Stimulated activated CD4-positive, alpha-beta T cell treated with anti-CD3 and anti-CD28 coated beads, Interleukin-1b, Interleukin-23, amount 100 ng/mL, for 1 hour (primary cell): ENCODE measurements at places on chromosomes 5 and 9.

GRCh38 chr9:134993996-134994720, 76.4 kb upstream of the FCN1 start:
- DNase-seq, result no peak

DNA sequence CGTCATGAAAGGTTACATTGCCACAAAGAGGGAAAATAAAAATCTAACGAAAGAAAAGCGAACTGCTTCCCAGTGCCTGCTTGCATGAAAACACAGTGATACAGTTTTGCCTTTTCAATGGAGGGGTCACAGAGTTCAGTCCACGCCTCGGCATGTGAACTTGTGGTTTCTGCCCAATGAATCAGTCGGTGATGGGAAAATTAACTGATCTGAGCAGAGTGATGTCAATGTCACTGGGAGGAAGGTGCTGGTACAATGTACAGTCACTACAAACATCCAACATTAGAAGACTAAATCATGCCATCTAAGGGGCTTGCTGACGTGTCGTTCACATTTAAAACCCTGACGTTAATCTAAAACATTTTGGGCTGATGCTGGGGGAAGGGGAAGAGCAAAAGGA, 151.8 kb upstream of the MSX2 start:
- DNase-seq, result no peak

- no peak for DNase-seq
These were observed 7.7 kb upstream of the HAVCR2 start for GRCh38 chr5:157116483-157116954.

DNA sequence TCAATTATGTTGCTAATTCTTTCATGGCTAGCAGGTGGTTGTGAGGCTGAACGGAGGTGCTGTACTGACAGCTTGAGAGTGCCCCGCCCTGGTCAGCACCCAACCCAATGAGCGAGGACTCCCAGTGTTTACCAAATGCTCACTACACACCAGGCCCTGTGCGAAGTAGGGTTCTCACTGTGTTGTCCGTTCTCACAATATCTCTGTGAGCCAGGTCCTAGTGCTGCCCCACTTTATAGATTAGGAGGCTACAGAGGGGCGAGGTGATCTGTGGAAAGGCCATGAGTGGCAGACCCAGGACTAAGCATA, 28.2 kb downstream of the COL15A1 start:
- no peak for DNase-seq

DNA sequence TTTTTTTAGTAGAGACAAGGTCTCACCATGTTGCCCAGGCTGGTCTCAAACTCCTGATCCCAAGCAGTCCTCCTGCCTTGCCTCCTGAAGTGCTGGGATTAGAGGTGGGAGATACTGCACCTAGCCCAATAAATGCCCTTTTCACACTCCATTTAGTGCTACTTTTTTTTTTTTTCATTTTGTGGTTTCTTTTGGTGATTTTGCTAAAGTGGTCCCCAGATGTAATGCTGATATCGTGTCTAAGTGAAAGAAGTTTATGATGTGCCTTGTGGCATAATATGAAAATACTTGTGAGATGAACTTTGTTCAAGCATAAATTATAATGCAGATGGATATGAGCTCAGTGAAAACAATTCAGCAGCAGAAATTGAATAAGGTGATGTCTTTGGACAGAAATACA, 227.4 kb downstream of the ARHGAP26 start:
- no peak for DNase-seq

GRCh38 chr9:117247266-117247665, 167.6 kb downstream of the ASTN2 start:
- no peak for DNase-seq

GRCh38 chr5:38994324-38994927, 79.8 kb downstream of the RICTOR start:
- no peak for DNase-seq

DNA sequence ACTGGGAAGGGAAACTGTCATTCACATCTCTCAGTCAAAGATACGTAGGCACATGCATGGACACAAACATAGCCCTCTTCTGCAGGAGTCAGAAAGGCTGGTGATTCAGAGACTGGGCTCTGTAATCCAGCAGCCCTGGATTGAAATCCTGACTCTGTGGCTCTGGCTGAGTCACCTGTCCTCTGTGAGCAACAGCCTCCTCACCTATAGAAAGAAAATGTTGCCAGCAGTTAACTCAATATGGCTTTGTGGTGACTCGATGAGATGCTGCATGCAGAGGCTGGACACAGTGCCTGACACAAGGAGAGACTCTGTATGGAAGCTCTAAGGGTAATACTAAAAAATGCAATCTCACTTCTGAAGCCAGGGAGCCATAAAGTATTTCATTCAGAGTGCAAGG, 23.9 kb upstream of the CDKN2AIPNL start:
- no peak for DNase-seq
